Posterior vena cava (tissue), 2 donors: ENCODE measurements at places on chromosomes 11 and 22.

GRCh38 chr22:28443526-28443876, 236.1 kb downstream of the TTC28 start:
- DNase-seq, result peak; percentile 83

- DNase-seq, result no peak
These were observed 378.8 kb downstream of the ETS1 start for GRCh38 chr11:128208329-128209137.

DNA sequence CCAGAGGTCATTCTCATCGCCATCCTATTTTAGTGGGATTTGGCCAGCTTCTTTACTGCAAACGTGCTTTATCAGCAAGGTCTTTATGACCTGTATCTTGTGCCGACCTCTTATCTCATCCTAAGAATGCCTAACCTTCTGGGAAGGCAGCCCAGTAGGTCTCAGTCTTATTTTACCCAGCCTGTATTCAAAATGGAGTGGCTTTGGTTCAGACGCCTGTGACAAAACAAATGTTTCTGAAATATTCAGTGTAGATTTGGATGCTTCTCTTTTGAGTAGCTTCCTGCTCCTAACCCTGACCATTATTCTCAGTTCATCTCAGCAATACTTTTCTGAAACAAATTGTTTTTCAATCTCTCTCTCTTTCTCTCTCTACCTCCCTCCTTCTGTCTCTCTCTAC, 60.1 kb downstream of the TRIM44 start:
- DNase-seq, result no peak

GRCh38 chr22:27252282-27253049, 549.1 kb downstream of the MN1 start:
- peak; percentile 85 for DNase-seq

- DNase-seq, result no peak
These were observed 9.9 kb upstream of the RASD2 start for GRCh38 chr22:35530700-35531099.

DNA sequence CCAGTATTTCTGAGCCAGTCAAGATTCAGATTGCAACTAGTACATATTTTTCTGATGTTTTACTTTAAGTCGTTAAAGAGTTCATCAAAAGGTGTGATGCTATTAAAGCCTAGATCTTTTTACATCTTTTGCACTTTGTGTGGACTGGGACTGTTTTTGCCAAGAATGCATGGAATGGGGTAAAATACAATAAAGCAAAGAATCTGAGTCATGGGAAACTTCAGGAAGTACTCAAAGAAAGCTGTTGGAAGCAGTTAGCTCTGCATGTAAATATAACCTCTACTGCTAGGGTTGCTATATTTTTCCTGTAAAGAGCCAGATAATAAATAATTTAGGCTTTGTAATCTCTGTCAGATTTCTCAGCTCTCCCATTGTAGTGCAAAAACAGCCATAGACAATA, 20.9 kb downstream of the ATXN10 start:
- no peak for DNase-seq

DNA sequence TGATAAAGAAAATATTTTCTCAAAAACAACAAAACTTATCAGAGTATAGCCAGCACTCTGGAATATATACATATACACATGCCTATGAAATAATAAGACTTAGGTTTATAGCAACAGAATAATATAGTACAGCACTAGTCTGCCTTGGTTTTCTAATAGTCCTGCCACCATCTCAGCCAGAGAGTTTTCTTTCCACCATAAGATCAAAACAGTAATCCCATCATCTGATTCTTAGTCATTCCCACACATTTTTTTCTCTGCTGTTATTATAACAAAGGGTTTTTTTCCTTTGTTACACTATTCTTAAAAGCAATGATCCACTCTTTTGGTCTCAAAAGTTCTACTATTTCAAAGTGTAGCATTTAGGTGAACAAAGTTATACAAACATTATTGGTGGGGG, 15.1 kb downstream of the MTMR2 start:
- DNase-seq, result no peak

GRCh38 chr11:20161230-20161918, 1.1 kb upstream of the DBX1 start:
- DNase-seq, result no peak

DNA sequence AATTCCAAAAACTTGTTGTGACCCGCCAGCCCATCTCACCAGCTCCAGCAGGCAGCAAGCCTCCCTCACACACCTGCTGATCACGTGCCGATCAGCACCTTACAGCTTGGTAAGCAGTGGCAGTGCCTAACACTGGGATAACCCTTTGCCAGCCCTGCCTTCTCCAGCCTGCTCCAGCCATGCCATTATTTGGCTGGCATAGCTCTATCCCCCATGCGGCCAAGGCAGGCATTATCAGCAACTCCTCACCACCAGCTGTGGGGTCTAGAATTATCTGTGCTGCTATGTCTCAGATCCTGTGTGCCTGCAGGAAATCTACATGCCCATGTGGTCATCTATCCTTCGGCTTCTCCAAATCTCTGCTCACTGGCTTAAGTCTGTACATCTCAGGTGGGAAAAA, 215.0 kb downstream of the ST3GAL4 start:
- DNase-seq, result no peak

DNA sequence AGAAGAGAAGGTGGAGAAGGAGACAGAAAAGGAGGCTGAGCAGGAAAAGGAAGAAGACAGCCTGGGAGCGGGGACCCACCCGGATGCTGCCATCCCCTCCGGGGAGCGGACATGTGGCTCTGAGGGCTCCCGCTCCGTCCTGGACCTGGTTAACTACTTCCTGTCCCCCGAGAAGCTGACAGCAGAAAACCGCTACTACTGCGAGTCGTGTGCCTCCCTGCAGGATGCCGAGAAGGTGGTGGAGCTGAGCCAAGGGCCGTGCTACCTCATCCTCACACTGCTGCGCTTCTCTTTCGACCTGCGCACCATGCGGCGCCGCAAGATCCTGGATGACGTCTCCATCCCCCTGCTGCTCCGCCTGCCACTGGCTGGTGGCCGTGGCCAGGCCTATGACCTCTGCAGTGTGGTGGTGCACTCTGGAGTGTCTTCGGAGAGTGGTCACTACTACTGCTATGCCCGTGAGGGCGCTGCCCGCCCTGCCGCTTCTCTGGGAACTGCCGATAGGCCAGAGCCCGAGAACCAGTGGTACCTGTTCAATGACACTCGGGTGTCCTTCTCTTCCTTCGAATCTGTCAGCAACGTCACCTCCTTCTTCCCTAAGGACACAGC, 21.4 kb downstream of the USP35 start:
- DNase-seq, result no peak

DNA sequence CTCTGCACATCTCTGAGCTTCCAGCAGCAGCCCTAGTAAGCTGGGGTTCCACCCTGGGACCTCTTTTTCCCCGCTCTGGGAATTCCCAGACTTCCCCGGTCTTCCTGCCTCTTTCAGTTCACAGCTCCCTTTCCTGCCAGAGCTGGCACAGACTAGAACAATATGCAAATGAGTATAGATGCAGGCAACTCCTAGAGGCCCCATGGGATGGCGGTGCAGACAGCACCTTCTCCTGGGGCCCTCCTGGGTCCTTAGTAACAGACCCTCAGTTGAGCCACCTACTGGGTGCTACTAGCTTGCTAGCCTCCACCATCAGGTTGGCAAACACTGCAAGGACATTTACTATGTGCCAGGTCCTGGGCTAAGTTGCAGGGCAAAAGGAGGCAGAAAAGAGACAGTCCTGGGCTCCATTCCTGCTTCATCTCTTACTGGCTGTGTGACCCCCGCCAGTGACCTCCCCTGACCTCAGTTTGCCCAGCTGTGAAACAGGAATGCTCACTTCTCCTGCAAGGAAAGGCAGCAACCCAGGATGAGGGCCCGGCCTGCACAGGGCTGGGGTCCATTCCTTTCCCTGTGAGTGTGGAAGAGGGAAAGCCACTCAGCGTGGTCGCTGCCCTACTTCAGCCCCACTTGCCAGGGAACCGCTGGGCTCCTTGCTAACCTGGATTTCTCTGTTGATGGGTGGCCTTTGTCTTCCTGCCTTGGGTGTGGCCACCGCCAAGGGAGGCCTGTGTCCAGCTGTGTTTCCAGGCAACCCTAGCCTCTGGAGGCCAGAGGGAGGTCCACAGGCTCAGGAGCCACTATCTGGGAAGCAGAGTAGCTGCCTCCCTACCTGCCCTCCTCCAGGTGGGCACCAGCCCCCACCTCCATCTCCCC, 7.3 kb downstream of the RELT start:
- no peak for DNase-seq

GRCh38 chr11:16895306-16895705, 118.9 kb downstream of the PLEKHA7 start:
- DNase-seq, result no peak

DNA sequence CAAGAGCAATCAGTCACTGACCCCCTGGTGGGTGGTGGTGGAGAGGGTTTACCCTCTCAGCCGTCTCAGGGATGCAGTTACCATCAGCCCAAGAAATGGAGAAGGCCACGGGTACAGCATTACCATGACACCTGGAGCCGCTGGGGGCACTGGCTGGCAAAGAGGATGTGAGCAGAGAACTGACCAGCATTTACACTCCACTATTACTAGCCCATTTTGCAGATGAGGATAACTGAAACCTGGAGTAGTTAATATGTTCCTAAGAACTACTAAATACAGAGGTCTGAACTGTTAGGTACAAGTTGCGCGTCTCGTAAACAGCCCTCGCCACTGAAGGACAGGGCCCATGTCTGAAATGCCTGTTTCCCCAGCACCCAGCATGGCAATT, 79.0 kb downstream of the TIMP3 start:
- DNase-seq, result no peak

DNA sequence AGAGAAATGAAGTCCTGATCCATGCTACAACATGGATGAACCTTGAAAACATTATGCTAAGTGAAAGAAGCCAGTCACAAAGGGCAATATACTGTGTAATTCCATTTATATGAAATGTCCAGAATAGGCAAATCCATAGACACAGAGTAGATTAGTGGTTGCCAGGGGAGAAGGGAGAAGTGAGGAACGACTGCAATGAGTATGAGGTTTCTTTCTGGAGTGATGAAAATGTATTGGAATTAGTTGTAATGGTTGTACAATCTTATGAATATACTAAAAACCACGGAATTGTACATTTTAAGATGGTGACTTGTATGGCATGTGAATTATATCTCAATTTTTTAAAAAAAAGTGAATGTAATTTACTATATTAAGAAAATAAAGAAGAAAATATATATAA, 83.1 kb upstream of the GDPD4 start:
- no peak for DNase-seq

DNA sequence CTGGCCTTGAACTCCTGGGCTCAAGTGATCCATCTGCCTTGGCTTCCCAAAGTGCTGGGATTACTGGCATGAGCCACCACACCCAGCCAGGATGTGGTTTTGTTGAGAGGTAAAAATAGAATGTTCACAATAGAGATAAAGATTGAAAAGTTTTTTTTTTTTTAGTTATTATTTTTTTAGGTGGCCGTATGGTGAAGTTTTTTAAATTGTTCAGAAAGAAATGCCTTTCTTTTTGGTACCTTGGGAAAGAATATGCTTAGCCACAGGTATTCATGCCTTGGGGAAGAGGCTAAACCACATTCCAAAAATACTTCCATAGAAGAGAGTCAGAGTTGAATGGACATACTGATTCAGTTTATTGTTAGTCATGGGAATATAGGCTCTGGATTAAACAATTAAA, 143.4 kb downstream of the C11orf91 start:
- no peak for DNase-seq

GRCh38 chr11:34075178-34075820, 23.8 kb downstream of the CAPRIN1 start:
- no peak for DNase-seq

- no peak for DNase-seq
These were observed 382.6 kb downstream of the KCNA4 start for GRCh38 chr11:29634244-29634643.

DNA sequence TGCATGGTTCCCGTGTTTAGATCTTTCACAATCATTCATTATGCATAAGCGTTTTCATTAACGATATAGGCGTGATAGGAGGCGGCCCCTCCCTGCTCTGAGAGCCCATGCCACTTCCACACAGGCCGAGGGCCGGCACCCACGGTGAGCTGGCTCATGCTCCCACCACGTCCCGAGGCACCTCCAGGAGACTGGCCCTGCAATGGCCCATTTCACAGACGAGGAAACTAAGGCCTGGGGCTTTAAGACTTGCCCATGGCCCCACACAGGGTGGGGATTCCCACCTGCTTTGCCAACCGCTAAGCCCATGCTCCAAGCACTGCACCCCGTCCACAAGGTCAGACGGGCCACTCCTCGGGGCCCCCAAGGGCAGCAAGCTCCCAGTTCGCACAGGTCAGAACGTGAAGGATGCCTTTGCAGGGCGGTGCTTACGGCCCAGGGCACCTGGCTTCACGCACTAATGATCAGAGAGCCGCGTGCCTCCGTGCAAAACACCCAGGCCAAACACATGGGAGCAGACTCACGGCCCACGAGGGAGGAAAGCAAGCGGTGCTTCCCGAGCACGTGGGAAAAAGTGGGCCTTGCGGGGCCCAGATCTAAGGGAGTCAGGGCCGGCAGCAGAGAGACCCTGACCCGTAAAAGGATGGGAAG, 8.3 kb downstream of the OSBPL5 start:
- DNase-seq, result peak; percentile 81

DNA sequence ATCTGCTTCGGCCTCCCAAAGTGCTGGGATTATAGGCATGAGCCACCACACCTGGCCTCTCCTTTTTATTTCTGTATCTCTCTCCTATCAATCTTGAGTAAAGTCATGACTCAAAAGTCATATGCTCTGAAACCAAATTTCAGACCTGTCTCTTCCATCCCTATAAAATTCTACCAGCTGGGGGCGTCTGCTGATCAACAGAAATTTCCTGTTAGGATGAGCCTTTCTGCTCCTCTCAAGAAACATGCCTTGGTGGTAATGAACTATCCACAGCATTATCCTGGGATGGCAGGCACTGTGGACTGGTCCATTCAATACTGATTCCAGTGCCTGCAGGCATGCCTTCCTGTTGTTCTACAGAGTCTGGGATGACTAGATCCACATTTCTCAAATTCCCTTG, 472.6 kb downstream of the NELL1 start:
- no peak for DNase-seq

DNA sequence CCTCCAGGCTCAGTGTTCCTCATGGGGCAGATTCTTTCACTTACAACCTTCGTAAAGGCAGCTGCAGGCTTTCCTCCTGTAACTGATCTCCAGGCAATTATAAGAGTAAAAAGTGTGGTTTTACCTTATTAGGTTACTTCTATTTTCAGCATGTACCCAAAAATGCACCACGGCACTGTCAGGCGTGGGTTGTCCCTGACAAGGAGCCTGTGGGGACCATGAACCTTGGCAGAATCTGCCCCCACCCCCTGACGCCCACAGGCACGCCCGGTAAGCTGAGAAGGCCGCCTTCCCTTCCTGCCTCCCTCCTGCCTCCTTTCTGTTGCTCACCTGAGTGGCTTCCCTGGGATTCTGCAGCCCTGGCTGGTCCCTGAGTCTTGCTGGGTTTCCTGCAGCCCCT, 1383.3 kb downstream of the TBC1D22A start:
- no peak for DNase-seq
